CD8-positive, alpha-beta T cell (primary cell): ENCODE measurements at places on chromosomes 4 and X.

- no peak for DNase-seq
Observed at GRCh38 chr4:15110120-15110571, 107.9 kb downstream of the CPEB2 start.

- no peak for DNase-seq
Observed at GRCh38 chrX:86805241-86805640, 657.0 kb downstream of the DACH2 start.

GRCh38 chr4:52750819-52751486, at the start of gene ERVMER34-1:
Gene ERVMER34-1, minus strand, starts transcription at chr4:52751425. Its CDS starts 5,905 bp downstream, at chr4:52745520.
- peak; percentile 4 for DNase-seq

- no peak for DNase-seq
Observed at GRCh38 chr4:153593161-153593560, 90.9 kb upstream of the TLR2 start.

DNA sequence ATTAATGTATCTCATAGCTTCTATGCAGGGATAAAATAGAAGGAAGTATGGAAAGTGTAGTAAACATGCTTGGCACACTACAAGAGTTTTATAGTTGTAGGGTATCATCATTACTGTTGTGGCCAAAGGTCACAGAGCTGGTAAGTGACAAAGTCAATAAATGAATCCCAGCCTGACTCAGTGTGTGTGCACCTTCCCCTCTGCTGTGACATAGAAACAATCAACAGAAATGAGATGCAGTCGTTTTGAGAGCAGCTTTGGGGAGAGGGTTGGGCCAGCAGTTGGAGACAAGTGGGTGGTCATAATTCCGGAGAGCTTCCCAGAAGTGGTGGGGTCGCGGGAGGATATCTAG, 82.4 kb upstream of the RBPJ start:
- DNase-seq = no peak

- no peak for DNase-seq
Observed at GRCh38 chr4:7189475-7190277, 2.7 kb upstream of the SORCS2 start.

DNA sequence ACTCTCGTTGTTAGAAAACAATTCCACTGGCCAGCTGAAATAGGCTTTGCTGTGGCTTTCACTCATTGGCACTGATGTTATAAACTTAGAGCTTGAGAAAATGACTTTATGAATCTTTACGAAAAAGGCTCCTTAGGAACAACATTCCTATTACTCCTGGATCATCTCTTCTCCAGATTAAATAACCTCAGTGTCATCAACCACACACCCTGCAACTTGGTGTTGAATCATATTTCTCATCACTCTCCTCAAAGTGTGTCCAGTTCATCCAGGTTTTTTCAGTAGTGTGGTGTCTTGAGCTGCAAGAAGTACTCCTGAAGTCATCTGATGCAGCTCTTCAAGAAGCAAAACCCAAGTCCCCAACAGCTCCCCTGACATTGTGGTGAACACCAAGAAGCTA, 28.1 kb upstream of the ANOS1 start:
- no peak for DNase-seq

GRCh38 chr4:141090473-141090872, 42.8 kb downstream of the RNF150 start:
- no peak for DNase-seq
